ENCODE measurements at places on chromosomes 11 and 22. TPM values are rescaled to one million over a fixed set of nuclear protein-coding genes. Genes with fewer than 3 reads are reported as not detected.

The DBX1 gene
- total RNA-seq: not detected

The OR8D4 gene
- total RNA-seq: 0.06 TPM

The OR52N4 gene
- not detected for total RNA-seq

The DEUP1 gene
- total RNA-seq: 0.20 TPM

DNA sequence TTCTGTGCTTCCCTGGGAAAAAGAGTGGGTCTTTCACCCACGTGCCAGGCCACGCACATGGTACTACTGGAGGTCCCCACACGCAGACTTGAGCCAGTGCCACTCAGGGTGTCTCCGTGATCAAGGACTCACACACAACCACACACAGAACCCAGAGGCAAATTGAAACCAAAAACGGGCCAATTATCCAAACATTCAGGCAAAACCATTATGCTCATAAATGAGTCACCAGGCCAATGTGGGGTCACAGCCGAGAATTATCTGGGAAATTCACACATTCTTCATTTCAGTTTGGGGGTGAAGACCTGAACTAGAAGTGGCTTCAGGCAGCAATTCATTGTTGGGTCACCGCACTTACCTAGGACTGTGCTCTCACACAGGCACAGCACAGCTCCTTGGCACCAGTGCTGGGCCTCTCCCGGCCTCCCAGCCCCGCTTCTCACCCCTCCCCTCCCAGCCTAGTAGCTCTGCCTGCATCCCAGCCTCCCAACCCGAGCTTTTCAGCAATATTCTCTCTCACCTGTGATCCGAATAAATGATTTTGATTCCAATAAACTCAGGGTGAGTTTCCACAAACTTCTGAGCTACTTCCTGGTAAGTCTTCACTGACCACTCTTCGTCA lies 28.0 kb downstream of the ADA2 start:
- no peaks in the 10 kb centered on the region for H3K27me3 ChIP-seq
- H3K36me3 ChIP-seq: peaks cover 25% of the 10 kb centered on the region
- H3K4me1 ChIP-seq: peaks cover 7% of the 10 kb centered on the region
- H3K27ac ChIP-seq: no peak overlapping the region
- no peak for DNase-seq

GRCh38 chr11:119525180-119525866 lies 102.4 kb upstream of the THY1 start:
- no peaks in the 10 kb centered on the region for H3K36me3 ChIP-seq
- H3K27ac ChIP-seq: no peak overlapping the region
- H3K4me3 ChIP-seq: no peak overlapping the region
- no peaks in the 10 kb centered on the region for H3K27me3 ChIP-seq
- no peak for DNase-seq
- H3K4me1 ChIP-seq: peaks cover 18% of the 10 kb centered on the region

The FAM227A gene
- total RNA-seq: 5.9 TPM

- H3K36me3 ChIP-seq: no peaks in the 10 kb centered on the region
- peak overlapping the region; percentile 16 for H3K4me3 ChIP-seq
- H3K27me3 ChIP-seq: peaks cover 3% of the 10 kb centered on the region
- H3K27ac ChIP-seq: peak overlapping the region; percentile 69
These were observed 37.6 kb upstream of the RIC3 start for GRCh38 chr11:8206251-8207079.

The GALNT18 gene
- total RNA-seq: 15.6 TPM

The RFPL2 gene
- total RNA-seq: 1.8 TPM

DNA sequence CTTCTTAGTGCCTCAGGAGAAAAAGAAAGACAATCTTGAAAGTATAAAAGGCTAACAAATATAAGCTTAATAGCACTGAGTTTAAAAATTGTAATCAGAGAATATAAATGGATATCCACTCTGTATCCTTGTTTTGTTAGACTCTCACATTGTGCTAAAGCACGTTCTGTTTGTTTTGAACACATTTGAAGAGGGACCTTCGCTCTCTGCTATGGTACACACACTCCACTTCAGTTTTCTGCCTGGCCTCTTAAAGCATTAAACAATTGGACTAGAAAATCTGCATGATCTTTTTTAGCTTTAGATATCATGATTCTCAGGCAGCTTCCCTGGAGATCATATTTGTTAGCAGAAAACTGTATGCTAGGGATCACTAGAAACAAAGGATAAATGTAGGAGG lies 40.3 kb upstream of the PGR start:
- no peaks in the 10 kb centered on the region for H3K36me3 ChIP-seq
- H3K27ac ChIP-seq: no peak overlapping the region
- no peaks in the 10 kb centered on the region for H3K4me1 ChIP-seq
- H3K27me3 ChIP-seq: no peaks in the 10 kb centered on the region
- DNase-seq: no peak

The TRPM5 gene
- 0.11 TPM for total RNA-seq

The C11orf91 gene
- not detected for total RNA-seq

- H3K27me3 ChIP-seq: no peaks in the 10 kb centered on the region
- DNase-seq: no peak
These were observed 15.1 kb downstream of the JHY start for GRCh38 chr11:122897606-122898210.

DNA sequence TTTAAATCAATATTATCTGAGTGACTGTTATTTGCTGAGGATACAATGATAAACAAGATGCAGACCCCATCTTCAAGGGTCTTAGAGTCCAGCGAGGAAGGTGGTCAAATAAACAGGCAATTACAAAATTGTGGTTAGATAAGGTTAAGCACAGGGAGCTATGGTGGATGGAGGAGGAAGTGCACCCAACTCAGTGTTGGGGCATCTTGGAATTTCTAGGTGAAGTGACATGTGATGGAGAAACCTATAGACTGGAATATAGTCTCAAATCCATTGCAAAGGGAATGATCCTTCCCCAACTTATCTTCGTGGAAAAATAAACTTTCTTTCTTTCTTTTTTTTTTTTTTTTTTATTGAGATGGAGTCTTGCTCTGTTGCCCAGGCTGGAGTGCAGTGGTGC lies 3.4 kb upstream of the PTPRJ start:
- no peak for DNase-seq
- peaks cover 11% of the 10 kb centered on the region for H3K4me1 ChIP-seq
- H3K27ac ChIP-seq: no peak overlapping the region
- H3K4me3 ChIP-seq: no peak overlapping the region
- no peaks in the 10 kb centered on the region for H3K36me3 ChIP-seq

DNA sequence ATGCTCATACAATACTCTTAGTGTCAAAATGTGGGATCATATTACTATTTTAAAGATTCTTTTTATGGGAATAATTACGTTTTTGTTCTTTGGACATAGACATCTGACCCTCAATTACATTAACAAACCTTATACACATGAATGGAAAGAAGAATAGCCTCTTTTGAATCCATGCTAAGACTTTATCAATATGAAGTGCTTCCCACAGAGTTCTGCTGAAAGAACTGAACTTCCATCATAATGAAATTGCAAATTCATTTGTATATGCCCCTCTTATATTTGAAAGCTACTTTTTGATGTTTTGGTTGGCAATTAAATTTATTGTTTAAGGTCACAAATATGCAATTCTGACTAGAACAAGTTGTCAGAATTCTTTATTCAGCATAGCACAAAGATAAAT lies 254.9 kb downstream of the TMEM135 start:
- no peak overlapping the region for H3K27ac ChIP-seq
- no peak overlapping the region for H3K4me3 ChIP-seq
- H3K27me3 ChIP-seq: no peaks in the 10 kb centered on the region
- no peaks in the 10 kb centered on the region for H3K4me1 ChIP-seq

GRCh38 chr11:91243051-91243450 lies 981.6 kb upstream of the FAT3 start:
- H3K4me1 ChIP-seq: no peaks in the 10 kb centered on the region
- no peak for DNase-seq
- no peak overlapping the region for H3K4me3 ChIP-seq
- no peaks in the 10 kb centered on the region for H3K27me3 ChIP-seq
- no peak overlapping the region for H3K27ac ChIP-seq

The TSSK2 gene
- not detected for total RNA-seq

GRCh38 chr11:107928767-107929507 lies 689 bp downstream of the RAB39A start:
- no peak for DNase-seq
- peak overlapping the region; percentile 69 for H3K27ac ChIP-seq
- no peaks in the 10 kb centered on the region for H3K36me3 ChIP-seq
- H3K27me3 ChIP-seq: peaks cover 2% of the 10 kb centered on the region
- H3K4me1 ChIP-seq: peaks cover 15% of the 10 kb centered on the region

The SOX6 gene
- total RNA-seq: 31.3 TPM

The CSNK2A3 gene
- total RNA-seq: 4.5 TPM

GRCh38 chr22:40518840-40519239 lies 117.7 kb downstream of the MRTFA start:
- no peaks in the 10 kb centered on the region for H3K27me3 ChIP-seq
- H3K36me3 ChIP-seq: peaks cover 3% of the 10 kb centered on the region
- H3K4me1 ChIP-seq: no peaks in the 10 kb centered on the region
- DNase-seq: no peak
- no peak overlapping the region for H3K4me3 ChIP-seq
- H3K27ac ChIP-seq: no peak overlapping the region

The ALKBH8 gene
- total RNA-seq: 11.1 TPM
